Right ventricle myocardium superior (tissue), 1 donor: ENCODE measurements at places on chromosomes 16 and 17.

GRCh38 chr17:76869496-76870376 is 1.5 kb downstream of the MGAT5B start:
- no peak for DNase-seq

GRCh38 chr16:263182-263774 is 12.5 kb downstream of the RGS11 start:
- no peak for DNase-seq

DNA sequence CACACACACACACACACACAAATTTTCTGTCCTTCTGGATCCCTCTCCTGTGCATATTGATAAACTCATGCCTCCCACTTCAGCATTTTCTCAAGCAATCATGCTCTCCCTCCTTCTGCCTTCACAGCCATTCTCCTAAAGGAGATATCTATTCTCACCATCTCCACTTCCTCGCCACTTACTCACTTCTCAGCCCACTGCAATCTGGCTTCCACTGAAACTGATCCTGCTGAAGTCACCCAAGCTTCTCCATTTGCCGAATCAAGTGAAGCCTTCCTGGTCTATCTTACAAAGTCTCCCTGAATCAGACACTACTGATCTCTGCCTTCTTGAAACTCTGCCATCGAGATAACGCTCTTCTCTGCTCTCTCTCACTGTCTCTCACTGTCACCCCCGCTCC is 54.0 kb upstream of the GNAO1 start:
- no peak for DNase-seq

DNA sequence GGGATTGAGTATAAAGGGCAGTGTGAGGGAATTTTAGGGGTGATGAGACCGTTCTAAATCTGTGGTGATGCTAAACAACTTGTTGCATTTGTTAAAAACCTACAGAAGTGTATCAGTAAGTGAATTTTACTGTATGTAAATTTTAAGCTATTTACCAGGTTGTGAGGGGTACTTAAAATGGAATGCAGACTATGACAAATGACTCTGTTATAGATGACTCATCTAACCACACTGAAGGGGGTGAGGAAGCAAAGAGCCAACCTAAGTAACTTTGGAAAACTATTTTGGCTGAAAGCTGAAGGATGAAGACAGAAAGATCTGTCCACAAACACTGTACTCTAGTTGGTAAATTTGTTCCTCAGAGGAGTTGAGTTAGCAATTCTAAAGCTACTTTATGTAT is 5.3 kb upstream of the MKS1 start:
- DNase-seq: no peak
